ENCODE measurements at places on chromosomes 11 and 22.
A peak's percentile ranks its signal among the peaks of the same experiment; 100 is the strongest.

DNA sequence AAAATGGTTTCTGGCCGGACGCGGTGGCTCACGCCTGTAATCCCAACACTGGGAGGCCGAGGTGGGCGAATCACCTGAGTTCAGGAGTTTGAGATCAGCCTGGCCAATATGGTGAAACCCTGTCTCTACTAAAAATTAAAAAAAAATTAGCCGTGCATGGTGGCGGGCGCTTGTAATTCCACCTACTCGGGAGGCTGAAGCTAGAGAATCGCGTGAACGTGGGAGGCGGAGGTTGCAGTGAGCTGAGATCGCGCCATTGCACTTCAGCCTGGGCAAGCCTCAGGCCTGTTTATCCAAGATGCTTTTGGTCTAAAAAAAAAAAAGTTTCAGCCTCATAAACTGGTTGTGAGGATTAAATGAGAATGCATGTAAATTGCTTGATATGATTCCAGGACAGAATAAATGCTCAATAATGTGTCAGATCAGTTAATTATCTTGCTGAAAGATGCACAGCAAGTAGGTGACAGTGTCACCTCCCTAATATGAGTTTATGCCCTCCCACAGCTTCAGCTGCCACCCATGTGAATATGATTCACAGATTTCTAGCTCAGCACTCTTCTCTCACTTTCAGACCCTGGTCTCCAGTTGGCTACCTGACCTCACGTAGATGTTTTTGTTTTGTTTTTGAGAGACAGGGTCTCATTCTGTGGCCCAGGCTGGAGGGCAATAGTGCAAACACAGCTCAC, 1.1 kb upstream of the ALG8 start:
- no peak for DNase-seq

DNA sequence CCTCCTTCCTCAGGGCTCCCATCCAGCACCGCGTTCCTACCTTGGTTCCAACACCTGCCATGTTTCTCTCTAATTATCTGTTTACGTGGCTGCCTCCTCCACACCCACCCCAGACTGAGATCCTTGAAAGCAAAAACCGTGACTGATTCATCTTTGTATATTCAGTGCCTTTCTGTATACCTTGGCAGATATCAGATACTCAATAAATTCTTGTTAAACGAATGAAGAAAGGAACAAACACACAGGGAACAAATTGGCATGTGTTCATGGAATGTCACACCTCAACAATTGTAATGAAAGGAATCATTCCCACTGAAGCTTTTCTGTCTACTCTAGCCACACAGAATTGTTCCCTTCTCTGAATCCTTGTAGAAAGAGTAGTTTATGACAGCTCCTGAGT, 20.4 kb upstream of the LRRC55 start:
- no peak for DNase-seq

DNA sequence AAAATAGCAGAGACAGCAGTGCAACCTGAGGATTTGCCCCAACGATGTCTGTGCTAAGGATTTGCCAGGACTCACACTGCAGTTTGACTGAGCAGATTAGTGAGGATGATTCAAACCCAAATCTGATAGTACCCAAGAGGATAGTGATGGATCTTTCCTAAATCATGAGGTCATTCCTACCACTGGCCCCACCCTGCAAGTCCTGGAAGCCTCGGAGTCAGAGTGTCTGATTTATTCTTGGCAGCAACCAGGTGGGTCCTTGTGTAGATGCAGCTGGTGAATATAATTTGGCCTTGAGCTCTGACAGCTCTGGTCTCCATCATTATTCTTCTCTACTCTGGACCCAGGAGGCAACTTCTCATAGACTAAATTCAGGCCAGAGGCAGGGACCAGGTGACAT, 179.3 kb upstream of the RAG2 start:
- DNase-seq: no peak

- no peak for DNase-seq
These were observed 107.7 kb upstream of the PARVA start for GRCh38 chr11:12269446-12270214.

DNA sequence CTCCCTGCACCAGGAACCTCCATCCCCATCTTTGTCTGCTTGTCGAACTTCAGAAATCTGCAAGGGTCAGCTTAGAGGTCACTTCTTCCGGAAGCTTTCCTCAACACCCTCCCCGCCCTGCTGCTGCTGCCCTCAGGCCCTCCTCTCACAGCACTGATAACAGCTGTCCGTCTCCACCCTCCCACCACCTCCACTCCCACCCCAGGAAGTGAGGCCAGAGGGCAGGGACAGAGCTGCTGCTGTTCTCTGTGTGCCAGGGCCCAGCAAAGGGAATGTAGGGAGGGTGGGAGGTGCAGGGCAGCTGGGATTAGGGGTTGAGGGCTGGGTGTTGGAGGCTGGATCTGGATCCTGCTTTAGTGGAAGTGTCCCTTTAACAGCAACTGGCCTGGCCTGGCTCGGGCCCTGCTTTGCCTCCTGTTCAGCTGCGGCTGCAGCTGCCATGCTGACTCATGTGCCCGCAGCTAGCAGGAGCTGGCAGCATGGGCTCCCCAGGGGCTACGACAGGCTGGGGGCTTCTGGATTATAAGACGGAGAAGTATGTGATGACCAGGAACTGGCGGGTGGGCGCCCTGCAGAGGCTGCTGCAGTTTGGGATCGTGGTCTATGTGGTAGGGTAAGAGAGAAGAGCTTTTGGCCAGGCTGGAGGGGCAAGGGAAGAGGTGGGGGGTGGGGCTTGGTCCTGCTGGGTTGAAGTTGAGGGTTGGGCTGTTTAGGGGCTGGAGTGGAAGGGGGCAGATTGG, at the start of gene P2RX6:
Gene P2RX6 (plus strand): TSS at position 440 of the 740 bp plus-strand sequence. CDS start 10 bp downstream, at position 450.
- no peak for DNase-seq

GRCh38 chr11:65788821-65789220, 2.0 kb downstream of the OVOL1 start:
- DNase-seq: no peak

- peak; percentile 28 for DNase-seq
These were observed 564 bp downstream of the THAP12 start for GRCh38 chr11:76380159-76380976.

GRCh38 chr11:60069450-60069849, 13.0 kb downstream of the MS4A3 start:
- no peak for DNase-seq

- DNase-seq: no peak
These were observed 20.4 kb downstream of the ZNRF3 start for GRCh38 chr22:28903729-28904128.

GRCh38 chr11:43788421-43788820, 92.2 kb upstream of the ALKBH3 start:
- no peak for DNase-seq

GRCh38 chr11:69700278-69701140, 3.3 kb downstream of the FGF19 start:
- no peak for DNase-seq

DNA sequence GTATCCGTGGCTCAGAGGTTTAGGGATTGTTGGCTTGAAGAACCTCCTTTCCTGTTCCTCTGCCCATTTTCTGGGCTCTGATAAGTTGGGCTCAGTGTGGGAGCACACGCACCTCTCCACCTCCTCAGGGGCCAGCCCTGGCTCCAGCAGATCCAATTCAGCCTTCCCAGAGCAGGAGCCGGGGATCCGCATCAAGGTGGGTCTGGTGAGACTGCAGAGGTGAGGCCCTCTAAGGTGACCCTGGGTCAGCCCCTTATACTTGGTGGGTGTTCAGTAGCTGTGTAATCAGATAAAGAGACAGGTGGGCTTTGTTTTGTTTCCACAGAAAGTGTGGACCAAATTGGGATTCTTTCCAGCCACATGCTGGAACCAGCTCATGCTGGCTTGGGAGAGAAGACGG, 1466.0 kb downstream of the TBC1D22A start:
- DNase-seq: no peak

All from effector CD4-positive, alpha-beta T cell (primary cell).